ENCODE measurements at places on chromosomes 3 and 15. TPM values are rescaled to one million over a fixed set of nuclear protein-coding genes. Genes with fewer than 3 reads are reported as not detected.

- no peak for DNase-seq
These were observed 81.4 kb downstream of the SETD2 start for GRCh38 chr3:47082519-47082918.

DNA sequence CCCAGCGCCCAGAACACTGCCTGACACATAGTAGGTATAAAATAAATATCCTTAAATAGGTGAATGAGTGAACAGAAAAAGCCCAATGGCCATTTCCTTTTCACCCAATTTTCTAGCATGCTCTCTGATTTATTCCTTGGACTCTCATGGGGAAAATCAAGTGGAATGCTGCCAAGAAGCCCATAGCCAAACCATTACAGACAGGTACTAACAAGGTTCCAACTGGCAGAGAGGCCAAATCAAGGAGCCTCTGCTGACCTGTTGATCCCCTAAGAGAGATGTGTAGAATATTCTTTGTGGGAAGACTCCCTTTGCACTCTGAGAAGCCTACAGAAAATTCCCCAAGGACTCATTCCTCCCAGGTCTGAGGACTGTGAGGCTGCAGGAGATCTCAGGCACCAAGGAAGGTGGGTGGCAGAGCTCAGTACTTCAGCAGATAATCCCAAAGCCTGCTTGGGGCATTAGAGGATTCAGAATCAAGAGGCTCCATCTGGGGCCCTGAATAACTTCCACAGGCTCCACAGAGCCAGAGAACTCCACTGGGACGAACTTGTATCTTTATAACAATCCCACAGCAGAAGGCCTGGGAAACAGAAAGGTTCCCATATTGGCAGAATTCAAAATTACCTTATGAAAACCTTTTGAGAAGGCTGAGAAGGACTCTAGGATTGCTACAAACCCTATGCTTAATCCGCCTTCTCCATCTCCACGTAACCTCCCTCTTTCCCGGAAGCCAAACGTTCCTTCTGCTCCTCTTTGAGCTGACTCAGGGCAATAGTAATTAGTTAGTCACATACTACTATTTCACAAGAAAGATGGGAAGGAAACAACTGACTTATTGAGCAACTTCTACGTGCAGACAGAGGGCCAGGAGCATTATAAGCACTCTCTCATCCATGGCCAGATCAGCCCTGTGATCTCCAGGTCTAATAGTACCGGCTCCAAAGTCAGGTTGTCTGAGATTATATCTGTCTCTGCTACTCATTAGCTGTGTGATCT lies 34.5 kb downstream of the PRICKLE2 start:
- no peak for DNase-seq

DNA sequence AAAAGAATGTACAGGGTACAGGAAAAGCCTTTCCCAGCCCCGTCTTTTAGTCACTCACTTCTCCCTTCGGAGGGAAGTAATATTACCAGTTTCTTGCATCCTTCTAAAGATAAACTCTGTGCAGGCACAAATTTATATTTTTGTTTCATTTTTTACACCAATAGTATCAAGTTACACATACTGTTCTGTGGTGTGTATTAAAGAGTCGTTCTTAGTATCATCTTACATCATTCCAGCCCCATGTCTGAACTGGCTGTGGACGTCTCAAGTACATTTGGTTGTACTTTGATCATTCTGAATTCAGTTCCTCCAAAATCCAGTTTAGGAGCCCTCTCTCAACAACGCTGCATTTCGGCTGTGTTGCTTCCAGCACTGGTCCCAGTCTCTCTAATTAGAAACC lies 68.7 kb downstream of the LMLN start:
- no peak for DNase-seq

DNA sequence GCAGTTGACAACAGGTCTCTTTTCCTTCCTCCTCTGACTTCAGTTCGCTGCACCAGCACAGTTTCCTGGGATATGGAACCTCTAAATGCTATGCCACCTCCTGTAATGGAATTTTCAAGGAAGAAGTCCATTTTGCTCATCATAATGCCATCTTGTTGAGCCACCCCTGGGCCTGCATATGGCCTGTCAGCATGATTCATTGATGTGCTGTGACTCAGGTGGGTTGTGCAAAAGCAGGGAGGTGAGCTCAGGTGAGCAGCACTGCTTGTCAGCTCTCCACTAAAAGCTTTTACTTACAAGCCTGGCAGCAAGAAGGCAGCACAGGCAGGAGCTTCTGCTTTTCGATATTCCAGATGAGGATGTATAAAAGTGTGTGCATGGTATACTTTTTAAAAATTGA lies 247.1 kb upstream of the LMCD1 start:
- DNase-seq = no peak

GRCh38 chr3:101266566-101266965 lies 53.8 kb downstream of the IMPG2 start:
- no peak for DNase-seq

GRCh38 chr3:54309601-54310000 lies 187.2 kb downstream of the CACNA2D3 start:
- no peak for DNase-seq

GRCh38 chr3:160482796-160483195 lies 33.2 kb upstream of the TRIM59 start:
- no peak for DNase-seq

DNA sequence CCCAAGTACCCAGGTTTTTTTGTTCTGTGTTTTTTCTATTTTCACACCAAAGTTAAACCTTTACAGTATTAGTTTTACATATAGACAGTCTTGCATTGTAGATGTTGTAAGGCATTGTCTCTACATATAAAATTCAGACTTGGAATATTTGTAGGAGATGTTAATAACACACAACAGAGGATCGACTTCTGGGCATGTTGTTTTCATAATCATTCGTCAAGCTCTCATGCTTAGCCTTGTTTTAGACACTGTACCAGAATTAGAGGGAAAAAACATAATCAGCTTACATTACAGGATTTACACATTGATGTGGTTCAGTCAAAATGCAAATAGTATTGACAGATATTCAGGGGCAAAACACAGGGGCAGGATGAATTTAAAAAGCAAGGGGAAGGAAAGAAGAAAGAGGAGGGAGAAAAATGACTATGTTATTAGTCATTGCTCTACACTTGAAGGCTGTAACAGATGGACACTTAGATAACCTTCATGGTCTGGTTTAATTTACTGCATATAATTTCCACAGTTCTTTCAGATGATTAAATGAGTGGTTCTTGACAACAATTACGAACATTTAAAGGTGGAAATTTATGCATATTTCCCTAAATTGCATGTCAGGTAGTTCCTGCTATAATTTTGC lies 7.5 kb downstream of the CMSS1 start:
- DNase-seq = no peak

GRCh38 chr3:101154401-101154800 lies 161.2 kb upstream of the ABI3BP start:
- DNase-seq = no peak

Gene CMTM8
- total RNA-seq = 3.2 TPM

DNA sequence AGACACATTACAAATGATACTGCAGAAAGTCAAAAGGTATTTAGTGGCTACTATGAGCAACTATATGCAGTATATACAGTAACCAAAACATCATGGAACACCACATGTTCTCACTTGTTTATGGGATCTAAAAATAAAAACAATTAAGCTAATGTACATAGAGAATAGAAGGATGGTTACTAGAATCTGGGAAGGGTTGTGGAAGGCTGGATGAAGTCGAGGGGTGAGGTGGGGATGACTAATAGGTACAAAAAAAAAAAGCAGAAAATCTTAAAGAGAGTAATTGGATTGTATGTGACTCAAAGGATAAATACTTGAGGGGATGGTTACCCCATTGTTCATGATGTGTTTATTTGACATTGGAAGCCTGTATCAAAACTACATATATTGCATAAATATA lies 848.8 kb upstream of the GBE1 start:
- DNase-seq = no peak

Gene NANOGP8
- total RNA-seq = 0.48 TPM

DNA sequence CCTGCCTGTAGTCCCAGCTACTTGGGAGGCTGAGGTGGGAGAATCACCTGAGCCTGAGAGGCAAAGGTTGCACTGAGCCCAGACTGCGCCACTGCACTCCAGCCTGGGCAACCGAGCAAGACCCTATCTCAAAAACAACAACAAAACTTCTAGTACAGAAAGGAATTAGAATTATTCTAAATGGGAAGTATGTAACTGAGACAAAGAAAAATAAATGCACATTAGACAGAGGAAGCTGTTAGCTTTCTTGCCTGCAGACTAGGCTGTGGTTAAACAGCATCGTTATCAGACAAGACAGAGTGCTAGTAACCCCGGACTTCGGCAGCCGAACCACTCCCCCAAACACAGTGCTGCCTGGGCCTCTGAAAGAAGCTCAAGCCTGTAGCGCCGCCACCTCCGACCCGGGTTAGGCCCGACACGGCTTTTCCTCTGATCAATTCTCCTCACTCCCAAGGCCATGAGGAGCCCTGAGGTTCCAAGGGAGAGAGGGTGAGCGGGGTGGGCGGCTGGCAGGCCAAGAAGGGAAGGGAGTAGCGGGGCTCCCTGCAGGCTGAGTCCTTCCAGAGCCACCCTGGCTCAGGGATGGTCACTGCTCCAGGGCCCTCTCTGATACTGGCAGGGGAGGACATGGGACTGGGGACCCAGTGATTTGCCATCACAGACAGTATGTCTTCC lies 44.8 kb upstream of the MUC4 start:
- no peak for DNase-seq

DNA sequence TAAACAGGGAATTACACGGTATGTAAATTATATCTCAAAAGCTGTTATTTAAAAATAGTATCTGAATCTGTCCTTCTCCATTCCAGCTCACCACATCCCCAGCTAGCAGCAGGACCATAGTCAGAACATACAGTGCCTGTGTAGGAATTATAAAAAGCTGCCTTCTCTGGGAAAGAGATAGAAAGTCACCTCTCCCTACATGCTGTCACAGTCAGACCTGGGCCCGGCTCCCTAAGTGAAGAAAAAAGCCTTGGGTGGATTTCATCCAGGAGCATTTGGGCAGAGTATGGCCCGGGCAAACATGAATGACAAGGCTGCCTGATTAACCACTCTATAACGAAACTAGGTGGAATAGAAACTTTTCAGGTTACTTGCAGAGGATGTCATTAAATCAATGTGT lies 144.1 kb downstream of the CNTN3 start:
- no peak for DNase-seq

Gene MRPS22
- total RNA-seq = 34.6 TPM

DNA sequence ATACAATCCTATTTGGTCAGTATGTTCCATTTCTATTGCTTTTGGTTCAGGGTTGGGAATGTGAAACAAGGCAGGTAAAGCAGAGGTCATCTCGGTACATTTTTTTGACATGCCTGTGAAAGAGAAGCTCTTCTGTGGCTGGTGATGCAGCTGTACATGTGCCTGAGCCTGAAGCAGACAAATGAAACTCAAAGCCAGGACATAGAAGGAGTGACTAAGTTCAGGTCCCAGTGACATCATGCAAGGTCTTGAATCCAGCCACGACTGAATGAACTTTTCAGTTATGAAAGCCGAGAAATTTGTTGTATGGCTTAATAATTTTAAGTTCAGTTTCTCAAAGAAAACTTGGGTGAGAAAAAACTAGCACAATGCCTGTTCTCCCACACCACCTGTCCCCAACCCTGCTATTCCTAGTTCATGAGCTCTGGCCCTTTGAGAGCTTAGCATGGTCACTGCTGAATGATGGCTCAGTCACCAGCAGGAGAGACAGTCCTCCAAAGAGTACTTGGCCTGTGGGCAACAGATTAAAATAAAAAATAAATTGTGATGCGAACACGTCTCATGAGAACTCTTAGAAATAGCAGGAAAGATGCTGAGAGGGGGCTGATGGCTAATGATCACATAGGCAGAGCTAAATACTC lies 600.2 kb upstream of the GRM7 start:
- no peak for DNase-seq

DNA sequence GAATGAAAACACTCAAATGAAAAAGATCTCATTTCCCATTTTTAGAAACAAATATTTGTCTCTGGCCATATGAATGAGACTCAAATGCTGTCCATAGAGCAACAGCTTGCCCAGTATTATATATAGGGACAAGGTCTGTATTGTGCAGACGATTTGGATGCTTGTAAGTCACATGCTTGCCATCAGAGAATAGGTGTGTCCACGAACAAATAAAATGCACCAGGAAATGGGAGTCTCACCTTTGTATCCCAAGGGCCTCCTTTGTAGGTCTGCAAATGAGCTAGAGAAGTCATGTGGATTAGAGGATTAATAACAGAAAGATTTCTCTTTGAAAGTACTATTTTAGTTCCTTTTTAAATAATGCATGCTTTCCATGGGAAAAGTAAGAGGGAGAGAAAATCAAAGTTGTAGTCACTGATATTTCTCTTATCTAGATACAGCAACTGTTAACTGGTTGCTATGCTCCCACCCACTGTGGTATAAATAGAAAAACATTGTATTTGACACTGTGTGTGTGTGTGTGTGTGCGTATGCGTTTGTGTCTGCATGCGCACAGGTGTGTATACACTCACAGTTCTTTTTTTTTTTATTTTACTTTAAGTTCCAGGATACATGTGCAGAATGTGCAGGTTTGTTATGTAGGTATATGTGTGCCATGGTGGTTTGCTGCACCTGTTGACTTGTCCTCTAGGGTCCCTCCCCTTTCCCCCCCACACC lies 383.4 kb upstream of the ARRDC4 start:
- DNase-seq = no peak

Gene SLC9A9
- total RNA-seq = 20.5 TPM

- no peak for DNase-seq
These were observed 107.4 kb upstream of the PRICKLE2 start for GRCh38 chr3:64332459-64333350.

DNA sequence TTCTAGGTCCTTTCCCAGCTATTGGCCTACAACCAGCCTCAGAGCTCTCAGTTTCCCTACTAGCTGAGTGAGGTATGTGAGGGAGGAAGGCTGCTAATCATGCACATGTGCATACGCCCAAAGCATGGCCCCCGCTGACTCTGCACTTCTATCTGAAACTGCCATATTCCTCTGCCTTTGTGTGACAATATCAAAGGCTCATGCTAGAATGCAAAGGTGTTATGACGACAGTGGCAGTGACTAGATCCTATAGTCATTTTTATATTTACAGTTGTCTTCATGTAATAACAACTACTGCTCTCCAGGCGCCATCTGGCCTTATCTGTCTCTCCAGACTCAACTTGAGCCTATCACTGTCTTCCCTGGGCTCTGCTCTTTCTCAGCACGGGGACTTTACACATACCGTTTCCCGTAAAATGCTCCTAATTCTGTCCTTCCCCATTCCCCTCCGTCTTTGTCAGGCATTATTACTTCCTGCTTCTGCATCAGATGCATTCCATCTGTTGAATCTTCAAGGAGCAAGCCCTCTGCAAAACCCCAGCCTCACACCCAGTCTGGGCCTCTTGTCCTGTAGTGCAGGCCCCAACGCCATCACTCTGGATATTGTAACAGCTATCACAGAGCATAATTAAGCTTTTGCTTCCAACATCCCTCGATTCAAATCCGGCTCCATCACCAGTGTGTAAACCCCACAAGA lies 102.5 kb downstream of the PDCD6IP start:
- no peak for DNase-seq

GRCh38 chr15:90844696-90845095 lies 23.7 kb upstream of the FURIN start:
- DNase-seq = no peak

- DNase-seq = no peak
These were observed 40.2 kb downstream of the DPH6 start for GRCh38 chr15:35505809-35506208.

Data from posterior vena cava (tissue), 2 donors.